ENCODE measurements at places on chromosomes 2 and 18.

DNA sequence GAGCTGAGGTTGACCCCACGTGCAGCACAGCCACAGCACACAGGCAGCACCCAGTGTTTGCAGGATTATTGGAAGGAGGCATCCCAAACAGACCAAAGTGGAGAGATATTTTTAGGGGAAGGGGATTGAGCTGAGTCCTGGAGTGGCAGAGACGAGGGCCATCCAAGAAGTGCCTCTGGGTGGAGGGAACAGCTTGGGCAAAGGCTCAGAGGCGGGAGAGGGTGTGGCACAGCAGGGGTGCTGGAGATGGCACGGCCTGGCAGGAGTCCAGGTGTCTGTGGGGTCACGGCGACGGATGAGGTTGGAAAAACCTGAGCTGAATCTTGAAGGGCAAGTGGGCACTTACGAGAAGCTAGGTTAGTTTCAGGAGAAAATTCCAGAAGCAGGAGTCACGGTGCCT is 60.6 kb downstream of the INHBB start:
- no peak for DNase-seq

- DNase-seq, result no peak
Observed at GRCh38 chr2:99348173-99348572, 11.0 kb downstream of the EIF5B start.

DNA sequence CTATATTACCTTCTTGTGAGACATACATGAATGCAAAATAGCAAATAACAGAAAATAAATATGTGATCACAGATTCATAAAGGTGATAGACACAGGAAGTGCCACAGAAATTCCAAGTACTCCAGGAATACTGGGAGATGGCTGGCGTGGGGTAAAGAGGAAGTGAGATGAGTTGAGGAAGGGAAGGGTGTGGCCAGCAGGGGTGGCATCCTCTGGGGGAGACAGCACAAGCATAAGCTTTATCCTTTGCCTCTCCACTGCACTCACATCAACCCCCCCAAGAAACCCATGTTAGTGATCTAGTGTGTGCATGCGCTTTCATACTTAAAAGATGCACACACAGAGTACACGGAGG is 94.8 kb upstream of the B3GNT7 start:
- no peak for DNase-seq

DNA sequence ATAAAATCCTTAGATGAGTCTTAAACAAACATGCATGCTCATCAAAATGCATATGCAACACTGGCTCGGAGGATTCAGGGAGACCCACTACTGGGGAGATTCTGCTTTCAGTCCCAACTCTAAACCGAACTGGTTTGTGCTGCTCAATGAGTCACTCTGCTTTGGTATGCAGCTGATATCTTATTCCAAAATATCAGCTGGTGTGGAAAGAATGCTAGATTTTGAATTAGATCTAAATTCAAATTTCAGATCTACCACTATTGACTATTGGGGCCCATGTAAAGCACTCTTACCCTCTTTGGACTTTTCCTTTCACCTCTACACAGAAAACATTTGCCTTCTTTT is 39.2 kb upstream of the TTN start:
- DNase-seq, result no peak

DNA sequence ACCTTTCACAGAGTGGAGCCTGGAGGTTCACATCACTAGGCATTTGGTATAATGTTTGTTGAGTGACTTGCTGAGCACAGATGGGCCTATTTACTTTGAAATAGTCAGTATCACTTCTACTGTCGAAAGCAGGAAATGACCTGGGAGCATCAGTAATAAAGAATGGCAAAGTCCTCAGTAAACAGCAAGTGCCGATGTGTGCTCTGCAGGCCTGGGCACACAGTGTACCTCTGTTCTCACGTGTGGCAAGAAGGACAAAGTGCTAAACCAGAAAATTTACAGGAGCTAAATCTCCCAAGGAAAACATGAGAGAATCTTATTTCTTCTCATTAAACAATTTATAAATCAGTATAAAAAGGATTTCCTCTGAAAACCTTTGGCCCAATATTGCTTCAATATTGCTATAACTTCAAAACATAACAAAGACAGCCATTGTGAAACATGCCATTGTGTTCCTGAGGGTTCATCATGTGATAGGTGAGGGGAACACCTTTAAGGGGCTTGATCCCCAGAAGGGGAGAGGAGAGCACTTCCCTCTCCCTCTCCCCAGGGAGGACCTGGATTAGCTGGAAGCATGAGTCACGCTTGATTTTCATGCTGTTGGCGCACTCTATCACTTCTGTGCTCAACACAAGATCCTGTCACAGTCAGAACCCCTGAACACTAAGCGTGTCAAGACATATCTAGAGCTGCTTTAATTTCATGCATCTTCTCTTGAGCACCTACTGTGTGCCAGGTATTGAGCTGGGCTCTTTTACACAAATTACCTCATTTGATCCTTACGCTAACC is 131.5 kb upstream of the SMAD2 start:
- DNase-seq, result no peak

DNA sequence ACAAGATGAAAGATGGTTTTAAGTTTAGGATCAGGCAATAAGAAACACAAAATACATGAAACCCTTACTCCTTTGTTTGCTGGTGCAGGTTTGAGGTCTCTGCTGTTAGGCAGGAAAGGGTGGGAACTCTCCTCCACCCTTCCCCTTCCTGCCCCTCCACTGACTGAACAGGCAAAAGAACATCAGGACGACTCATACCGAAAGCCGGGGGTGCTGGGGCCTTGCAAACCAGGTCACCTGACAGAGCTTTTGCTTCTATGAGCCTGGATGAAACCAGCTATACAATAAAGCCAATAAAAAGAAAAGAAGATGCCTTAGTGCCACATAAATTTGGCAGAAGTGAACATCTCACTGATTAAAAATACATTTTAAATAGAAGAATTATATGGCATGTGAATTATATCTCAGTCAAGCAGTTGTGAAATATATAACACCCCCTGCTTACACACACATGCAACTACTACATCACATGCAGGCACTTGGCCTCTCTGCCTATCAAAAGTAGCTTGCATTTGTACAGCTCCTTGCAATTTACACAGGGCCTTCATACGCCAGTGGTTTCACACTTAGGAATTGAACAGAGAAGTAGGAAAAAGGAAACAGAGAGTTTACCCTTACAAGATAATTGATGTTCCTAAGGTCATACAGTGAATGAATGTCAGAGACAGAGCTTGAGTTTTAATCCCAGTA is 215.1 kb upstream of the TRIB2 start:
- no peak for DNase-seq

- DNase-seq, result no peak
Observed at GRCh38 chr2:178005756-178006155, 66.8 kb downstream of the PDE11A start.

DNA sequence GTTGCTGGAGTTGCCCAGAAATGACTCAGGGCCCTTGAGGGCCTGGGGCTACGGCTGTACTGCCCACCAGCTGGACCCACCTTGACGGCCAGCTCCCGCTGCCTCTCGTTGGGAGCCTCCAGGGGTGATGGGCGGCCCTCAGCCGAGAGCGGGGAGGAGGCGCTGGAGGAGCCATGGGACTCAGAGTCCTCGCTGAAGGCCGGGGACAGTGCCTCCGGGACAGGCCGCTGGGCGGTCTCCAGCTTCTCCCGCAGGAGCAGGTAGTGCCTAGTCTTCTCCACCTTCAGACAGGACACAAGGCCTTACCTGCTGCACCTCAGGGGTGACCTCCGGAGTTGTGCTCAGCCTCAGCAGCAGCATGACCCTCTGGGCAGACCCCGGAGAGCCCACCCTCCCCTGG is 30.7 kb downstream of the AQP12A start:
- DNase-seq, result no peak

DNA sequence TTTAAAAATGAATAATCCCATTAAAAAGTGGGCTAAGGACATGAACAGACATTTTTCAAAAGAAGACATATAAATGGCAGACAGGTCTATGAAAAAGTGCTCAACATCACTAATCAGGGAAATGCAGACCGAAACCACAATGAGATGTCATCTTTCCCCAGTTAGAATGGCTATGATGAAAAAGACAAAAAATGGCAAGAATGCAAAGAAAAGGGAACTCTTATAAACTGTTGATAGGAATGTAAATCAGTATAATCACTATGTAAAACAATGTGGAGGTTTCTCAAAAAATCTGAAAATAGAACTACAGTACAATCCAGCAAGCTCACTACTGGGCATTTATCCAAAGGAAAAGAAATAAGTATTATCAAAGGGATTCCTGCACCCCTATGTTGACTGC is 169.2 kb downstream of the METTL4 start:
- DNase-seq, result no peak

- DNase-seq, result no peak
Observed at GRCh38 chr2:112813280-112813966, 23.2 kb downstream of the IL1B start.

DNA sequence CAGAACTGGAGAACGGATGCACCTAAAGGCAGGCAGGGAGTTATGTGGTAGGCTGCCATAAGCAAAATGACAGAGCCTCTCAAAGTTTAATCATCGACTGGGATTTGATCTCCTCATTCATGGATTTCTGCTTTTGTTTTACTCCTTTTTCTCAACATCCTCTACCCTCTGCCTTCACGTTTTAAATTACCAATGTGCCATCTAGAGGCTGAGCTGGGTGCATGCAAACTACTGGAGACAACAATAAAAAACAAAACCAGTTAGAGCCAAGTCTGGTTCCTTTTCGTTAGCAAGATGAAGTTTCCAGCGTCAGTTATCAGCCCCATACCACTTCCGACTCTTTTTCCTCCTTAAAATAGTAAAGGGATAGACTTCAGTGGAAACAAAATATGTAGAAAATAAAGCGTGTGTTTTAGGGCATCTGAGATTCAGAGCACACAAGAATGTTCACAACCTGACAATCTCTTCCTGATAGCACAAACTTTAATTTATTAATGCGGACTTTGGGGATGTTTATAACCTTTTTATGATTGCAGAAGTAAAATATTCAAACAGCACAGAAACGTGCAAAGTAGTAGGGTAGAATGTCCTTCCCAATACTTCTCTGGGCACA is 117.0 kb downstream of the LAMA1 start:
- DNase-seq, result no peak

DNA sequence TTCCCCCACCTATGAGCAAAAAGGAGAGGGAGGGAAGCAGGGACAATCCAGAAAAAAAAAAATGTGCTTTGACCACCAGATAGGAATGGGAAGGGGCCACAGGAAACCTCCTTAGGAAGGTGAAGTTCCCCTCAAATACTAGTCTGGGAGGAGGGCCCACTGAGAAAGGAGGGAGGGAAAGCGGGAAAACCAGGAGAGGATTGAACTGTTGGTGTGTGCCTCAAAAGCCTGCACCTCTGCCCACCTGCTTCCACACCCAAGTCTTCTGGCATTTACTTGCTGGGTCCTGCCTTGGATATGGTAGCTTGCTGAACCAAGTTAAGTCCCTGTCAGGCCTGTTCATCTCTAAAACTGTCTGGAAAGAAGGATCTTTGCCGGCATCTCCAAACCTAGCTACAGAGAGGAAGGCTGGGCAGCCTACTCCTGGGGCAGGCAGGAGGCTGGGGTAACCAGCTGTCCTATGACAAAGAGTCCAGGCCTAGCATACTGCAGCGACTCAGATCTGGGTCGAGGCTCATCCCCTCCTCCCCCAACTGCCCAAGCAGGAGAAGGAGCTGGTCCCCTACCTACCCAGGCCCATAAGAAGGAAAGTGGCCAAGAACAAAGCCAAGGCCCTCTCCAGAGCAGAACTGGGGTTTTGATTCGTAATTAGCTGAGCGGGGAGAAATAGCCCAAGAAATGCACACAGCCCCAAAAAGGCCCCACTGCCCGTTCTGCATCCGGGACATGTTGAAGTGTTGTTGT is 3.0 kb downstream of the EN1 start:
- DNase-seq, result peak; percentile 17

DNA sequence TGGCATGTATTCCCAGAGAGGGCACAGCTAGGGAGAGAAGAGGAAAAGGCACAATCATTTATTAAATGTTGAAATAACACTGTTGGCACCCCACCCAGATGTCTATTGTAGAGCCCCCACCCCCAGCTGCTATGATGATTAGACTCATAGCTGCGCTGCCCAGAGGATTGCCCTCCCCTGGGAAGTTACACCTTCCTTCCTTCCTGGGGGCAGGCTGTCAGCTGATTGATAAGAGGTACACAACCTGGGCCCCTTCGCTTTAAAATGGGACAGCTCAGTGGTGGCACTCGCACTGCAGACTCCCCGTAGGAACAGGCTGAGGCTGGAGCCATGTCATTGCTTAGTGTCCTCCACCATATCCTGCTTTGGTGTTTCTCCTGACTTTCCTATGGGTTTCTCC is 18.1 kb downstream of the TEX51 start:
- no peak for DNase-seq

DNA sequence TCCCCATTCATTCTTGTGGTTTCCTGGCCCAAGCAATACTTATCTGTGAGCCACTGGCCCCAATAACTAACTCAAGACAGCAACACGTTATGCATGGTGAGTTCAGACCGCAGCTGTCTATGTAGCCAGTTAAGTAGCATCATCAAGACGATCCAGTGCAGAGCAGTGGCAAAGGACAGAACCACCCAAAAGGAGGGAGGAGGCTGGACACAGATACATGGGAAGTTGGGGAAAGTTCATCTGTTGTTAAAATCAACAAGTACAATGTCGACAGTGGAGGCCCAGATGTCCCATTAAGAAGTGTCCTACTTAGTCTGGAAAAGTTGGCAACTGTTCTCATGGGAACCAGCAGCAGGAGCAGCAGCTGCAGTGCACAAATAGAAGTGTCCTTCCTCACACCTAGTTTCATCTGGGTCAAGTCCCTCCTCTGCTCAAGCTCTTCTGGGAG is 106.9 kb upstream of the THOC1 start:
- no peak for DNase-seq

DNA sequence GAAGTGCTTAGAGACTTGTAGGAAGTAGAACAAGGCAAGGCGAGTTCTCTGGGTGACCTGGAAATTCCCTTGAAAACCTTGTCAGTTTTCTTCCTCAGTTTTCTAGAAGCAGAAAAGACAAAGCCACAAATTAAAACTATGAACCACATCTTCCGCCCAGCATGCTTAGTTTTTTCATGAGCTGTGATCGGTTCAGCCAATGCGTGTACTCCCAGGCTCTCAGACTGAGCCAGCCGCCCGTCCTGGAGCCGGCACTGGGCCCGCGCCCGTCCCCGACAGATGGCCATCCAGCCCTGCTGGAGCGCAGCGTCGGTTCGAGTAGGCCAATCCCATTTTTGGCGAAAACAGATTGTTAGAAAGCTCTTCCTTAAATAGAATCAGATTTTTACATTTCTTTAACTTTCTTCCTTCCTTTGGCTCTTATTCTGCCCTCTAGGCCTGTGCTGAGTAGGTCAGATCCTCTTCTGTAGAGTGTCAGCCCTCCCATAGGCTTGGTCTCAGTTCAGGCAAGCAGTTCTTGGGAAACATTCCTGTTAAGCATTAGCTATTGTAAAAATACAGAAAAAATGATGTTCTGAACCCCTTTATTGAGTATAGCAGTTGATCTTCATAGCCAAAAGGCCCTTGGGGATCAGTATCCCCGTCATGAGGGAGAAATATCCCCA is 112.5 kb downstream of the NCK2 start:
- no peak for DNase-seq

- no peak for DNase-seq
Observed at GRCh38 chr2:221205103-221205673, 366.9 kb downstream of the EPHA4 start.

GRCh38 chr18:76370686-76371085 is 124.4 kb downstream of the ZNF516 start:
- DNase-seq, result no peak

- no peak for DNase-seq
Observed at GRCh38 chr2:95068256-95068655, 42.7 kb downstream of the MAL start.
